ENCODE measurements at places on chromosomes 5 and 9.

DNA sequence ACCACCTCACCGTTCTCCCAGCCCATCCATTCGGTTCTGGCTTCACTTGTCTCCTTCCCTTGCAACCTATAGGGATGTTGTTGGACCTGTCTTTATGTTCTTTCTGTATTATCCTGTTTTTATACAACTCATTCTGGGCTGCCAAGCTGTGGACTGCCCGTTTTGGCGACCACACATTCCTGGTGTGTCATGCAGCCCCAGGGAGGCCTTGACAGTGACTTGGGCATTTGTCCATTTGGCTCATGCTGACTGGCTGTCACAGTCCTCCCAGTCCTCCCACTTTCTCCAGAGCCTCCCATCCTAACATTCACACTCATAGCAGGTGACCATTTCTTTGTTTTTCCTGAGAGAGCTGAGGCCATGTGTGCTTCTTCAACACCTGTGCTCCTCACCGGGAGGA, 136.4 kb downstream of the SLF1 start:
- no peak for DNase-seq

- DNase-seq: no peak
These were observed 107.9 kb downstream of the TRIO start for GRCh38 chr5:14250748-14251701.

DNA sequence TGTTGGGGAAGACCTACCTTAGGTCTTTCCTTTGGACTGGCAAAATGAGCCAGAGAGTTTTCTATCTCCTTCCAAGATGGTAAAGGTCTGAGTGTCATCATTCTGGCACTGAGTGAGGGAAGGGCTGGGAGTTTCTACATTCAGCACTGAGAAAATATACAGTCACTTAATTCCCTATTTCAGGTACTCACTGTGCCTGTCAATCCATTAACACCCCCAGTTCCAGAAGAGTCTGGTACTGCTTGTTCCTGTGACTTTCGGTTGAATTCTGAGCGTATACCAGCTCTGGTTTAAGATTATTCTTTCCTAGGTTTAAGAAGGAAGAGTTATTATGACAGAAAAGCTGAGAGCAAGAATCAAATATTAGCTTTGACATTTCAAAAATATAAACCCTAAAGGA, 68.4 kb downstream of the MTX3 start:
- no peak for DNase-seq

DNA sequence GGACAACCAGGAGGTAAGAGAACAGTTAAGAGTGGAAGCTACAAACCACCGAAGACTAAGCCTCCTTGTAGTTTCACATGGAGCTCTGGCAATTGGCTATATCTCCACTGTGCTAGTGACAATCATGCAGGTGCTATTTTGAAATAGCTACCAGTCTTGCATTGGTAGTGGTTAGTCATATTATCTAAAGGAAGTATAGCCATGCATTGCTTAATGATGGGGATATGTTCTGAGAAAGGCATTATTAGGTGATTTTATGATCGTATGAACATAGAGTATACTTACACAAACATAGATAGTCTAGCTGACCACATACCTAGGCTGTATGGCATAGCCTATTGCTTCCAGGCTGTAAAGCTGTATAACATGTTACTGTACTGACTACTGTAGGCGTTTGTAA, 28.4 kb downstream of the HSDL2 start:
- no peak for DNase-seq

GRCh38 chr5:132561601-132562000, 4.8 kb downstream of the RAD50 start:
- no peak for DNase-seq

GRCh38 chr5:85614489-85614888, 1003.3 kb upstream of the COX7C start:
- DNase-seq: no peak

DNA sequence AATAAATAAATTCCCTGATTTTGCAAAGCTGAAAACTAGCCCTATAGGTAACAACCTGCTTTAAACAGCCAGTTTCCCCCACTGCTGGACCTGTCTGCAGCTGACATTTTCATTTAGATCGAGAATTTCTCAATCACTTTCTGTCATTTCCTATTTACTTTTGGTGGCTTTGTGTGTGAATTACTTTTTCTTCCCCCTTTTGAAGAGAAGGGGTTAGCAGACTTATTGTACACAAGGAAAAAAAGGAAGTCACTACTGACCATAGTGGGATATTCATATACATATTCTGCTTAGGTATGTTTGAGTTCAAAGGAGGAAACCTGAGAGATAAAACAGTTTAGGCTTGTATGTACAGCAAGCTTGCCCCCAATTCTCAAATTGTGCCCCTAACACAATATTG, 27.0 kb upstream of the IFNB1 start:
- no peak for DNase-seq
